Aorta (tissue), 5 donors: ENCODE measurements at places on chromosomes 1 and 21. TPM values are rescaled to one million over a fixed set of nuclear protein-coding genes. Genes with fewer than 3 reads are reported as not detected.

The CA6 gene
- not detected for polyA plus RNA-seq

DNA sequence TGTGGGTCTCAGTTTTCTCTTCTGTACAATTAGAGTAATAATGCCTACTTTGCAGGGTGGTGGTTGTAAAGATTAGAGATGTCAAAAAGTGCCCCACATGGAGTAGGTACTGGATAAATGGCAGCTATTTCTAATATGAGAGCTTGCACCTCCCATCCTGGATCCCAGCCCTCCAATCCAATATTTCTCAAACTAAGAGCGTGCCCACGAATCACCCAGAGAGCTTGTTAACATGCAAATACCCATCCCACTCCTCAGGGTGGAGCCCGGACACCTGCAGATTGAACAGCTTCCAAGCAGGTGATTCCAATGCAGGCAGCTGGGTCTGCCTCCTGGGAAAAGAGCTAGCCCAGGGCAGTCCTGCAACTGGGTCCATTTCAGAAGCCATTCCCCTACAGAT, 33.0 kb downstream of the LRRN2 start:
- no peak for DNase-seq

DNA sequence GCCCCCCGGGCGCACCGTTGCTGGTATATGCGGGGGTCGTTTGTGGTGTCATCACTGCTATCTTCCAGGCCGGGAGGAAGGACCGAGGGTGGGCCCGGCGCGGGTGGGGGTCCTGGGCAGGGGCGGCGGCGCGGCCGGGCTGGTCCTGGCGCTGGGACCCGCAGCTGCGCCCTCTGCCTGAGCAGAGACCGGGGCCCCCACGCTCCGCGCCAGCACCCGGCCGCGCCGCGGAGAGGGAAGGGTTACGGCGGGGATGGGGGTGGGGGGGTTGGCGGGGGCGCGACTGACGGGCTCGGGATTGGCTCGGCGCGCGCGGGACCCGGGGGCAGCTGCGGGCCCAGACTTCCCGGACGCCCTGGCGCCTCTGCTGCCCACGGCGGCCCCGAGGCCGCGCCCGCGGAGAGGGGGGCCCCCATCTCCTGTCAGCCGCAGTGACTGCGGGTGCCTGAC, 13.8 kb upstream of the SAMD11 start:
- DNase-seq, result peak; percentile 73

DNA sequence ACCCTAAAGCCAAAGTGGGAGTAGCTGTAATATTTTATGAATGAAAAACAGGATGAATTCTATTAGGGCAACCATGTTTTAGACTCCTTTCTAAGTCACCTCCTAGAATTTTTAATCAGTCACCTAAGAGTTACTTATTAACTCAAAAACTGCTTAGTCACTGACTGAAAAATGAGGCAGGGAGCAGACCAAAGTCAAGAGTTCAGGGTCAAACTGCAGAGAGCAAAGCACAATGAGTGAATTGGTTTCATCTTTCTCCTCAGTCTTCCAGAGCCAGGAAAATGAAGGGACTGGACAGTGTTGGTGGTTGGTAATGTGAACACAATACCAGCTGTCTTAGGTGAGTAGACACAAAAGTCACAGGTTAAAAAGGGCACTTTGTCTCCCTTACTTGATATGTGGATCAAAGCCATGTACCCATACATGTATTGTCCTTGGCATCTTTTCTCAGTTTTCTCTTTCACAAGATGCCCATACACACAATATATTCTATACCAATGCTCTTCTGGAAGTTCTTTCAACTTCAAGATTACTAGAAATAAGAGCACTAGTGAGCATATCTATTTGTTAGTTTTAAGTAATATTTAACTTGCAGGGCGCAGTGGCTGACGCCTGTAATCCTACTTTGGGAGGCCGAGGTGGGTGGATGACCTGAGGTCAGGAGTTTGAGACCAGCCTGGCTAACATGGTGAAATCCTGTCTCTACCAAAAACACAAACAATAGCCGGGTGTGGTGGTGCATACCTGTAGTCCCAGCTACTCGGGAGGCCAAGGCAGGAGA, 42.2 kb downstream of the ATP1B1 start:
- DNase-seq, result no peak

DNA sequence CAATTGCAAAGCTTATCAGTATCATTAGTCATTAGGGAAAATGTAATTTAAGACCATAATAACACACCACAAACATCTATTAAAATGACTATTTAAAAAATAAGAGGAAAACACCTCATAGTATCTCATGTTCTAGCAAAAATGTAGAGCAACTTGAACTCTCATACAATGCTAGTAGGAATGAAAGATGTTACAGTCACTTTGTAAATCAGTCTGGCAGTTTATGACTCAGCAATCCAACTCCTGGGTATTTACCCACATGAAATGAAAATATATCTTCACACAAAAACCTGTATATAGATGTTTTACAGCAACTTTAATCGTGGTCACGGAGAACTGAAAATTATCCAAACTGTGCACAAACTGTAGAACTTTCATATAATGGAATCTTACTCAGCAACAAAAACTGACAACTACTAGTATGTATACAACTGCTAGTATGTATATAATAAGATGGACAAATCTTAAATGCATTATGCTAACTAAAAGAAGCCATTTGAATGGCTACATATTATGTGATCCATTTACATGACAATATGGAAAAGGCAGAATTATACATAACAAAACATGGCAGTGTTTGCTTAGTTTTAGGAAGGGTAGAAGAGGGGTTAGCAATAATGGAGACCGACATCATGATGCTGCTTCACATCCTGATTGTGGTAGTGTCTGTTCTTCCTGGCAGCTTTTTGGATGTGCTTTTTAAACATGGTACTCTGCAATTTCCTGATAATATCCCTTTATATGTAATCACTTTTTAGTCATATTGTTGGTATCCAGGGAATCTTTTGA, 267.0 kb downstream of the KCTD3 start:
- DNase-seq, result no peak

GRCh38 chr21:43269440-43269839, 100.6 kb downstream of the CRYAA start:
- peak; percentile 30 for DNase-seq

GRCh38 chr1:47262787-47263413, 30.9 kb upstream of the TAL1 start:
- DNase-seq, result no peak

DNA sequence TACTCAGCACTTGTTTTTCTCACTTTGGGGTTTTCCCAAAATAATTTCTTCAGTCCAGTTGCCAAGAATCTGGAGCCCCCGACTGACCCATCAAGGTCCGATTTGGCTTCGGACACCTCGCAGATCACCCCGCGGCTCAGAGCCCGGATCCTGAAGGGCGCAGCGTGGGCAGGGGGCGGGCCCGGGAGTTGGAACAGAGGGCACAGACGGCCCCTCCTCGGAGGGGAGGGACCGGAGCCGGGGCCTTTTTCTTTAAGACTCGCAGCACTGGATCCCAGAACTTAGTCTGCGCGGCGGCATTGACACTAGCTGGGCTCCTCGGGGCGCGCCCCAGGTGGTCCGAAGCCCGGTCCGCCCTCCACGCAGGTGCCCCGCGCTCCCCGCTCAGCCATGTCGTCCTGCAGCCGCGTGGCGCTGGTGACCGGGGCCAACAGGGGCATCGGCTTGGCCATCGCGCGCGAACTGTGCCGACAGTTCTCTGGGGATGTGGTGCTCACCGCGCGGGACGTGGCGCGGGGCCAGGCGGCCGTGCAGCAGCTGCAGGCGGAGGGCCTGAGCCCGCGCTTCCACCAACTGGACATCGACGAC, at the start of gene CBR3:
Gene CBR3, plus strand, starts transcription at position 277 of the 588 bp plus-strand sequence. Its CDS starts 114 bp downstream, at position 391.
- peak; percentile 85 for DNase-seq

DNA sequence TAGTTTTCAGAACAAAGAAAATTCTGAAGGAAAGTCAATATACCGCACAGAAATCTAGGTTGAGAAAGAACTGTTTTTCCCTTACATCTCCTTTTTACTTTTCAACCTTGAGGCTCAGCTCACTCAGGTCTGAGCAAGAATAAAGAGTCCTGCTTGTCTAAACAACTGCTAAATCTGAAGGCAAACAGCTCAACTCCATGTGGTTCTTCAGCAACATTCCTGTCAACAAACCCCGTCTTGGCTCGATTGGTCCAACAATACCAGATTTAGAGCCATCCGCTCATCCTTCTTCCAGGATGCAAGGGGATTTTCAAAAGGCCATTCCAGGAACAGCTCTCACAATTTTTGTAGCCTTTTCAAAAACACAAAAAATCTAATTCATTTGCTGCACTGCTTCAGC, 119.8 kb downstream of the HLCS start:
- no peak for DNase-seq

The CDA gene
- polyA plus RNA-seq, result 16.2 TPM

- no peak for DNase-seq
Observed at GRCh38 chr21:25640943-25641292, 1.9 kb downstream of the JAM2 start.

GRCh38 chr1:42422737-42423136, 33.1 kb downstream of the ZMYND12 start:
- DNase-seq, result no peak

The PGLYRP3 gene
- polyA plus RNA-seq, result not detected

- no peak for DNase-seq
Observed at GRCh38 chr1:119779869-119780356, 11.2 kb upstream of the HMGCS2 start.

DNA sequence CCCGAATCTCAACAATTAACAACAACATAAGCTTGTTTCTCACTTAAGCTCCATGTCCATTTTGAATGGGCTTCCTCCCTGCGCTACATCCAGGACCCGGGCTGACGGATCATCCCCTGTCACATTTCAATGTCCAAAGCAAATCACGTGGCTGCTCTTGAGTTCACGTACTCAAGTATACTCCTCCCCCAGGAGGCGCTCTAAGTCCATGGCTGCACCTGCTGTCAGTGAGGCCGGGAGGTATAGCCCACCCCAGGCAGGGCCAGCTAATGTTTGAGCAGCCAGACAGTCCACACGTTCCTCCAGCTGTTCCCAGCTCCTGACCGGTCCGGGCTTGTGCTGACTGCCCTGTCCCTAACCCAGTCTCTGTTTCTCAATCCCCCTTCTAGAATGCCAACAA, 220.8 kb downstream of the SLC35F3 start:
- DNase-seq, result no peak

GRCh38 chr1:72281144-72281543, 1.2 kb downstream of the NEGR1 start:
- DNase-seq, result no peak

GRCh38 chr1:208221291-208221622, 22.9 kb downstream of the PLXNA2 start:
- DNase-seq, result no peak

The LEFTY2 gene
- 6.0 TPM for polyA plus RNA-seq

DNA sequence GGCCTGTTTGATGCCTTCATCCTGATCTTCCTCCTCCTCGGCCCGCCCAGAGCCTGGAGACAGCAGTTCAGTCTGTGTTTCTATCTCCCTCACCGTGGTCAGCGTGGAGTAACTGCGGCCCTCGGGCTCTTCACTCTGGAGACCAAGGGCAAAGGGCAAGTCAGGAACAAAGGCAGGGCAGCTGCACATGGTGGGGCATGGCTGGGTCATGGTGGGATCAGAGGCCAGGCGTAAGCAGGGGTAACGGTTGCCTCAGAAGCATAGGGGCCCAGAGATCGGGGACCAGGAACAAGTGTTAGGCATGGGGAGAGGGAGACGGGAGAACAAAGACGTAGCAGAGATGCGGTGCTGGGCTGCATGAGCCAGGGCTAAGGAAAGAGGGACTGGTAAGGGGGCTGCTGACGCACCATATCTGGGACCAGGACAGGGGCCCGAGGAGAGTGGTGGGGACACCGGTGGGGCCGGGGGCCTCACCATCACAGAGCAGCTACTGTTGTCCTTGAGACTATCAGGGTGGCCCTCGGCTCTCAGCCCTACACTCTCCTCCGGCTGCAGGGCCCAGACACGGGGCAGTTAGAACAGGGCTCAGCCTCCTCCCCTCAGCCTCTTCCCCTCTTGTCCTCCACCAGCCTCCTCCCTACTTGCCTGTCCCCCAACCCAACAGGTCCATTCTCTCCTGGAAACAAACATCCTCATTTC, 3.2 kb upstream of the ARHGAP30 start:
- DNase-seq, result no peak

- DNase-seq, result no peak
Observed at GRCh38 chr1:231318568-231318967, 19.1 kb downstream of the EXOC8 start.

The SPRR2A gene
- 0.95 TPM for polyA plus RNA-seq

- DNase-seq, result no peak
Observed at GRCh38 chr1:47529520-47530098, 91.8 kb downstream of the FOXD2 start.

The S100A7 gene
- not detected for polyA plus RNA-seq

DNA sequence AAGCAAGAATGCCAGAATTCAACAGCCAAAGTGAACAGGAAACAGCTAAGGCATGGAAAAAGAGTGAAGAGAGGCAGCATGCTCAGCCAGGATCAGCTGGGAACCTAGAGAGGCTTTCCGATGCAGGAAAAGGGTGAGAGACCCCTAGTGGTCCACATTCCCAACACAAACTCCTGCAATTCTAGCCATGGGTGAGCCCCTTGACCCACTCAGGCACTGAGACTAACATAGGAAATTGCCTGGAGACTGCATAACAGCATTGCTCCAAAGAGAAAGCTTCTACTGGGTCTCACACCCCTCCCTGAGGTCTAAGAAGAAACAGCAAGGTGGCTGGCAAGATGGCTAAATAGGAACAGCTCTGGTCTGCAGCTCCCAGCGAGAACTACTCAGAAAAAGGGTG, 123.2 kb downstream of the LHX8 start:
- DNase-seq, result no peak

- DNase-seq, result no peak
Observed at GRCh38 chr1:99661780-99662179, 15.9 kb downstream of the PALMD start.

GRCh38 chr1:71041806-71042205, 5.8 kb downstream of the PTGER3 start:
- no peak for DNase-seq

- no peak for DNase-seq
Observed at GRCh38 chr21:44533891-44534627, 5.9 kb downstream of the KRTAP10-1 start.

DNA sequence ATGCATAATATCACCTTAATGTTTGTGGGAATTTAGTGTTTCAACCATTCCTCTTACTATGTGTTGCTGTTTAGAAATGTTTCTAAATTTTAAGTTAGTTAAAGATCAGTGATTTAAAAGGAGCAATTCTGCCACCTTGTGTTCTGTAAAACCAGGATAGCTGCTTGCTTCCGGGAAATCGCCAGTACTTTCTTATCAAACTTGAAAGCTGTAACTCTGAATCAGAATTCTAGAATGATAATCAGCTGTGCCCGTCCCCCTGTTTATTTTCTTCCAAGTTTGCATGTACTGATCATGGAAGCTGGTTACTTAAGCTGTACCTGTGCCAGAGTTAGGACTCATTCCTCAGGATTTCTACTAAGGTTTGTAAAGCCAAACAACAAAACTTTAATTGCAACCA, 656.4 kb downstream of the LTN1 start:
- DNase-seq, result no peak

- no peak for DNase-seq
Observed at GRCh38 chr1:215459136-215459535, 108.0 kb upstream of the KCTD3 start.

- no peak for DNase-seq
Observed at GRCh38 chr1:234629026-234629425, 19.0 kb upstream of the IRF2BP2 start.

GRCh38 chr1:35745124-35745730, 24.6 kb downstream of the CLSPN start:
- no peak for DNase-seq

- no peak for DNase-seq
Observed at GRCh38 chr1:33880305-33880704, 16.4 kb downstream of the HMGB4 start.

The CNIH3 gene
- 8.2 TPM for polyA plus RNA-seq

- no peak for DNase-seq
Observed at GRCh38 chr1:205706601-205707502, 26.5 kb upstream of the SLC45A3 start.

- DNase-seq, result no peak
Observed at GRCh38 chr1:75035536-75035935, 98.7 kb upstream of the LHX8 start.

- no peak for DNase-seq
Observed at GRCh38 chr21:14454016-14455009, 71.4 kb upstream of the HSPA13 start.
